HL-60 (cell line): ENCODE measurements at places on chromosomes 6 and 20.

DNA sequence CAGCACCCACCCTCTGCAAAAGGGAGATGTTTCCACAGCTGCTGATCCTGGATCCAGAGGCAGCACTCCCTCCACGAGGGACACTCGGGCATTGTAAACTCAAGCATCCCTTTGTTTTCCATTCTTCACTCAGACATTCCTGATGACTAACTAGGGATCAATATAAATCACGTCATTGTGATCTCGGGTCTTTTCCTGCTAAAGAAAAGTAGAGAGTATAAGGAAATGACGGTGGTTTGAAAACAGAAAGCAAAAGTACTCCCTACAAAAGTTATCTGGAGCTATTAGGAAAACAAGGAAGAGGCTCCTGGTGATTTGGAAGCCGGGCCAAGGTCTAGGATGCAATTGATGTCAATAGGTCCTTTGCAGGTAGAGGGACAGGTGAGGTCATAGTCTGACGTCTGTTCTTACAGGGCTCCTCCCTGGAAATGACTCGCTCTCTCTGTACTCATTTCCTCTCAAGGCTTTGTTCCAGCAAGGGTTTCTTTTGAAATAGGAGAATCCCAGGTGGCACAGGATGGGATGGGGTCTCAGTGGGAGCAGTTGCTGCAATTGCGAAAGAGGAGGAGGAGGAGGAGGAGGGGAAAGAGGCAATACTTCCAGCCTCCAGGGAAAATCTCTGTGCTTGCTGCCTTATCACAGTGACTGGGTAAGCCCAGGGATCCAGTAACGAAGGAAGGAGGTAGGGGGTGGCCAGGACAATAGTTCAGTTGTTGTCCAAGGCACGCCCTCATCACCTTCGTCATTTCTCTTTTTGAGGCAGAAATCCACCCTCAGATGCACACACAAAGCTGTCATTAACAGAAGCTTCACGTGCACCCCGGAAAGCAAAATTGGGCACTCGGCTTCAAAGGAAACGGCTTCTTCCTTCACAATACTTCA lies 222.8 kb downstream of the LY86 start:
- DNase-seq: no peak

- no peak for DNase-seq
Measured at GRCh38 chr20:62607366-62608217, 34.7 kb upstream of the SLCO4A1 start.

DNA sequence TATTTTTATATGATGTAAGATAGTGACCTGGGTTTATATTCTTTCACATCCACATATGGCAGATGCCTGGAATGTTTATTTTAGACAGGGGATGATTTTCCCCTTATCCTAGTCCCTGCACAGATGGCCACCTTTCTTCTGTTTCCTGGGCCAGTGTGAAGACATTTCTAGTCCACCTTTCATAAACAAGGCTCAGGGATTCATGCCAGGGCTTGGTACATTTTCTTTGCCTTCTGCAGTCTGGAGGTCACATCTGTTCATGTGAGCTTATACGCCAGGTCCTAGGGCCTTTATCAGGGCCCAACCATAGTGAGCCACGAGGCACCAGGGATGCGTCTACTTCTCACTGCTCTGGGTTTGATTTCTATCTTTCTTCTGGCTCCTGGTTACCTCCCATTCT lies 38.0 kb upstream of the ERVFRD-1 start:
- no peak for DNase-seq

- DNase-seq: no peak
Measured at GRCh38 chr6:42735976-42736375, 9.9 kb downstream of the TBCC start.

DNA sequence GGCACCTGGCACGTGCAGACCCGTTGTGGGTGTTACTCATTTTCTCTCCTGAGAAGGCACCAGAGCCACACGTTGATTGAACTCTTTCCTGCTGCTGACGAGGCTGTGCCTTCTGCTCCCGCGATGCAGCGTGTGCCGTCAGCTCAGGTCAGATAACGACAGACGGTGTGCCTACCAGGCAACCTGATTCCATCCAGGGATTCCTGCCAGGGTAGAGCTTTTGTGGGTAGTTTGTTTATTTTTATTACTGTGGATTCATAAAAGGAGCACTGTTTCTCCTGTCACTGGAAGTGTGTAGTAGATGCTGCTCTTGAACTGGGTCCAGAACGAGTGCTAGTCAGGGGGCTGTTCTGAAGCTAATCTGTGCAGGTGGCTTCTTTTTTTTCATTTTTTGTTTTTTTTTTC lies 20.7 kb downstream of the PRPF6 start:
- DNase-seq: no peak

DNA sequence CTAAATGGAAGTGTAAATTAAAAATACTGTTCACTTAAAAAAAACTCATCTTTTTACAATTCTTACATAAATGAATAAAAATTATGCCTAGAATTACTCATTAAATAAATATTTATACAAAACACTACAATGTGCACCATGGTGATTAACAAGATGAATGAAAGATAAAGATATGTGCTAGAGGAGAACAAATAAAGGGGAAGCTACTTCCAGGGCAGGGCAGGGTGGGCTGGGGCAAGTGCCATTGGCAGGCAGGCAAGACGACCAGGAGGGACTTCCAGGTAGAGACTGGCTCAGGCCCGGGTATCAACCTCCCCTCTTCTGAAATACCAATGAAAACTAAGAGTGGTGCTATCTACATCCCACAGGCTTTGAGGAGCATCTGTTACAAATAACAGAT lies 20.4 kb downstream of the PREP start:
- DNase-seq: no peak

DNA sequence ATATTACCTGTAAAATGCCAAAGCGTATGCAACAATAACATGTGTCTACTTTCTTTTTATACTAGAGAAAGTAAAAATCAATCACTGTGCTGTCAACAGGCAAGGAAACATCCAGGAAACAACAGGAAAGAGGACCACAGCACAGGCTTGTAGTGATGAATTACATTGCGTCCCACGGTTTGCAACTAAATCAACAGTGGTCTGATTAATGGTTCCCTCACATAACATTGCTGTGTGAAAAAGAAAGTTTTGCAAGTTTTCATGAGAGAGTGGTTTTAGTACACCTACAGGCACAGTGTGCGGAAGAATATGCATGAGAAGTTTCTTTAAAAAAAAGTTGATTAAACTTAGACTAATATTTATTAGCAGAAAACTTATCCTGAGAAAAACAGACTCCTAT lies 329.5 kb upstream of the HSF2 start:
- DNase-seq: no peak

- DNase-seq: no peak
Measured at GRCh38 chr20:5203380-5203779, 76.6 kb downstream of the CDS2 start.

- peak; percentile 98 for DNase-seq
Measured at GRCh38 chr20:10501402-10501801, 66.3 kb downstream of the SLX4IP start.

GRCh38 chr6:155056756-155057155 lies 61.6 kb downstream of the TIAM2 start:
- no peak for DNase-seq

DNA sequence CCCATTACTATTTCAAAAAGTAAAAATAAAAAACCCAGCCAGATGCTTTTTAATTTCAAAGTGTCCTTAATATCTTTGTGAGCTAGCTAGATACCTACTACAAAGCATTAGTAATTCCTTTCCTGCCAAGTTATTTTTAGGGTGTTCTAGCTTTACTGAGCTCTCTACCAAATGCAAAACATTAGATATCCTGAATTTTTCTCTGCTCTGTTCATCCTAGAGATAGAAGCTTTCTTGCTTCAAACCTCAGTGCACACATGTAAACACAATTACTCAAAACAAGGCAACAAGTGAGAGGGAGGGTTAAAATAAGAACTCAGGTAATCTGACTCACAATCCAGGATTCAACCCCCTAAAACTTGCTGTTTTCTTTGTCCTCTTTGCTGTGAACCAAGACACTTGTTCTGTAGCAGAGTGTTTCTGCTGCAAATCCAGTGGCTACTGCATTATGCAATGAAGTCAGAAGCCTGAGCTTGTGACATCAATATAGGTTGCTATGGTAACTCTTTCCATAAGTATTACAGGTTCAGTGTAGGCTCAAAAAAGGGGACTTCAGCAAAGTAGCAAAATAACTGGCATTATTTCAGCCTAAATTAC lies 72.6 kb upstream of the STXBP5 start:
- DNase-seq: peak; percentile 81

DNA sequence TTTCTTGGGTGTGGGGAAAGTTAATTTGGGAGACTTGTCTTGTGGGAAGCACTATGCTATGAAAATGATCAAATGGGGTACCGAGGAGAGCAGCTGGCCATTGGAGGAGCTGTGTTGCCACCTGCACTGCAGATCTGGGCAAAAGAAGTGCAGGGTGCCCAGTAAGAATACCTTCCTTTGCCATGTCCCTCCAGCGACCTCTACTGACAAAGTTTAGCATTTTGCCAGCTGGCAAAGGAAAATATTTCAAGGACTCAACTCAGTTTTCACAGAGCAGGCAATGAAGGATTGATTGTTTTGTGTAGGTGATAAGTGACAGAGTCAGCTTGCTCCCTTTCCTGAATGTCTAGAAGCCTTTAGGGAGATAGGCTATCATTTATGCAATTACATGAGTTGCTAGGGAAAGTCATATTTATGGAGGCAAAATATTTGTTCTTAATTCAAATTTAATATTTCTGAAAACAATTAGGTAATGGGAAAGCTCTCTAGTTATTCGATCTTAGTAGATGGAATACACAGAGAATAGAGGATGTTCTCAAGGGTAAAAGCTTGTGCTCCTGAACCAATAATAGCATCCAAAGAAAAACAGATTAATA lies 118.4 kb downstream of the FARS2 start:
- peak; percentile 67 for DNase-seq

- no peak for DNase-seq
Measured at GRCh38 chr6:12064131-12064530, 52.0 kb downstream of the HIVEP1 start.

DNA sequence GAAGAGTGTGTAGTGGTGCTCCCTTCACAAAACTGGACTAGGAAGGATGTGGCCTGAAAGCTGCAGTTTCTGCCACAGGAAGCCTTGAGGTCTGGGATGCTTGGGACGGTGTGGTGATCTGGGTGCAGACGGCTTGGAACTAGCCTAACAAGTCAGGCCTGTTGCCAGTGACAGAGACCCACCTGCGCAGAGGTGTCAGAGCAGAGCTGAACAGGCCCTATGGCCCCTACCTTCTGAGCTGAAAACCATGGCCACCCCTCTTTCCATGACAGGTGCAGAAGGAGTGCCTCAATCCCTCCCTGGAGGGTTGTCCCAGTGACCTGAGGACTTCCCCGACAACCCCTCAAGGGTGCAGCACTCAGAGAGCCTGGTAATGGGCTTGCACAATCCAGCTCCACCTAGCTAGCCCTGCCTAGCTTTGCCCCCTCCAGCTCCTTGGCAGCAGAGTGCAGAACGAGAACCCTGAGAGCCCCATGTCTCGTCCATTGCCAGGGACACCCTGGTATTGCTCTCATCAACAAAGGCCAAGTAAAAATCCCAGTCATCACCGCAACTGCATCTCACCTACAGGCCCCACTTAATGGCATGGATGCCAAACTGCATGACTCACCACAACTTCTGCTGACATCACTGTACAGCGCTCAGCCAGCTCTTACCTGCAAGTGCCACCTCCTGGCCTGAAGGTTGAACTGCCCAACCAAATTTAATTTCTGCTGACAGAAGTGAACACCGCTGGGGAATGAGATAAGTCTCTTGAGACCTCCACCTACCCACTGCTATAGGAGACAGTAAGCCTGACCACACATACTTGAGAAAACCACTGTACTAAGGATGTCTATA lies 563.1 kb downstream of the TFAP2A start:
- DNase-seq: peak; percentile 5

- DNase-seq: no peak
Measured at GRCh38 chr6:13248584-13248985, 79.8 kb downstream of the TBC1D7 start.

DNA sequence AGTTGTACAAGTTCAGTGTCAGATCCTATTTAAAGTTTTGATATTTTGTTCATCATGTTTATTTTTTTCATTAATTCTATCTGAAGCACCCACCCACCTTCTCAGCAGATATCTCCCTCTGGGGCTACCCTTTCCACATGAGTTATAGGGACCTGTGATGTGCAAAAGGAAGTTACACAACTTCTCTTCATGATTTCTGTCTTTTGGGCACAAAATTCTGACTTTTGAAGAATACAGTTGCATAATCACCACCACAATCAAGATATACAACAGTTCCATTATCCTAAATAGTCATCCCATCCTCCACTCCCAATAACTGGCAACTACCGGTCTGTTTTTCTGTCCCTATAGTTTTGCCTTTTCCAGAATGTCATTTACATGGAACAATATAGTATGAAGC lies 13.8 kb upstream of the FUCA2 start:
- DNase-seq: peak; percentile 42

- DNase-seq: no peak
Measured at GRCh38 chr6:169618526-169619490, 83.0 kb downstream of the WDR27 start.

- DNase-seq: no peak
Measured at GRCh38 chr20:59591061-59591460, 13.3 kb upstream of the PHACTR3 start.

DNA sequence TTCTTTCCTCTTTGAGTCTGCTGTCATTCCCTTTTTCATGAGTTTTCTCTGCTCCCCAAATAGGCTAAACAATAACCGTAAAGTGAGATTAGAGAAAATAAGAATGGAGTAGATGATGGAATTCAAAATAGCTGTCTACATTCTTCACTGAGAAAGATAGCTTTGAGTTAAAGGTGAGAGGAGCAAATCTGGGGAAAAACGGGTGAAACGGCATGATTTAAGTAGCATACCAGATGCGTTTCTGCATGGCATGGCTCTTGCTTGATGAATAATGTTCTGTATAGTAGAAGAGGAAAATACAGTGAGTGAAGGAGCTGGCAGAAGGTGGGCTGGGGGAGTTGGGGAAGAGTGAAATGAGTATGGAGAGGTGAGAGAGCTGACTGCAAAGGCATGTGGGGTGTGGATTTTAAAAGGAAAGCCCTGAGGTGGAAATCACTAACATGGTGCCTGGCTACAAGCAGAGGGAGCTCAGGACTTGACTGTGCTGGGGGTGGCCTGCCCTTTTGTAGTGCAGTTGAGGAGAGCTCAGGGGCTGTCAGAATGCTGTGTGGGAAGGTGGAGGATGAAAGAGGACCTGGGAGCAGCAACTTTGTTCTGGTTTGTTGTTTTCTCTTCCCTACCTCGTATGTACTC lies 8.8 kb downstream of the BICRAL start:
- no peak for DNase-seq

- DNase-seq: no peak
Measured at GRCh38 chr6:106513808-106514582, 115.3 kb downstream of the RTN4IP1 start.
